ENCODE measurements at places on chromosomes 4 and X.

GRCh38 chr4:8167815-8168214, 9.2 kb upstream of the ABLIM2 start:
- DNase-seq, result no peak

GRCh38 chrX:14291666-14292500, 237.5 kb upstream of the GLRA2 start:
- DNase-seq, result no peak

DNA sequence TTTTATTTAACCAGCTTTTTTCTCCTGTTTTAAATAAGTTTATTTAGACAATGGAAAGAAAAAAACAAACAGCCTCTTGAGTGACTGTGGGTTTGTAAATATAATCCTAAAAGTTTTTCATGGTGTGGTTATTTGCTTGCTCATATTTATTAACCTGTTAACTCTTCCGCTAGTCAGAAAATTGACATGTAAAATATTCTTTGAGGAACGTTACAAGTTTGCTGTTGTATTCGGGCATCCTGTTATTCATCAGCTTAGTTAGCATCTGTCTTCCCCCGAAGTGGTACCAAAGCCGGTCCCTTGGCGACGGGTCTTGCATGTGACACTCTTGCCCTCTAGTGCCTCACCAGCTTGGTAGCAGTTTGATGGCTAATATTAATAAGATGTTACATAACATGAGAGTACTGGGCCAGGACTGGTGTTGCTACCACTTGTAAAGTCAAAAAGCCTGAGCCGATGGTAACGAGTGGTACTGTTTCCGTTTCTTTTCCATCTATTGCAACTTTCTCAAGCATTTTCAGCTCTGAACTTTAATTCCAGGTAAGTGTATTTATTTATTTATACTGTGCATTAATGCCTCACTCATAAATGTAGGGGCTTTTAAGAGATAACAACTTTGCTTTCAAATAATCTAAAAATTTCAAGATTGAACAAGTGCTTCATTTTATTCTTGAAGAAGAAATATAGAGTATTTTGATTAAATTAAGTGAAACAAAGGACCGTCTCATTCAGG, at the start of gene NDST3:
NDST3 (plus strand) TSS at position 434 of the 733 bp plus-strand sequence. CDS start 19,425 bp downstream, outside the sequence.
- peak; percentile 41 for DNase-seq

DNA sequence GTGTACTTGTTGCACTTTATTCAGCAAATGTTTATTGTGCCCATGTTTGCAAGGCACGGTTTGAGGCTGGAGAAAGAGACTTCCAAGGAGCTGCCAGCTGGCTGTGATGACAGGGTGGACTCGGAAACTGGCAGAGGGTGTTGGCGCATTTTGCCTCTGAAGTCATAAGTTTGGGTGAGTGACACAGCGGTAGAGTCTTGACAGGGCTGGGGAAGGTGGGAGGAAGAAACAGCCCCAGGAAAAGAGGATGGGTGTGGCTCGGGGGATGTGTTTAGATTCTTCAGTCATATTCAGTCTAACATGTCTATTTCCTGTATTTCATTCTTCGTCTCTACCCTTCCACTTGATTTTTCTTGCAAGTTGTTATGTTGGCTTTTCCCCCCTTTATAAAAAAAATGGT, 77.0 kb upstream of the STOX2 start:
- no peak for DNase-seq

- peak; percentile 15 for DNase-seq
These were observed 43.2 kb downstream of the LRBA start for GRCh38 chr4:150971901-150972300.

- DNase-seq, result no peak
These were observed 31.4 kb upstream of the LGI2 start for GRCh38 chr4:25062098-25062497.
